ENCODE measurements at places on chromosomes 3 and 15.

GRCh38 chr3:160170409-160171370, 54.5 kb upstream of the C3orf80 start:
- no peak for DNase-seq

- no peak for DNase-seq
Measured at GRCh38 chr3:62832553-62832952, 42.7 kb downstream of the CADPS start.

GRCh38 chr15:93861413-93861812, 369.9 kb upstream of the MCTP2 start:
- DNase-seq, result no peak

GRCh38 chr3:122993124-122993978, 34.2 kb downstream of the SEMA5B start:
- DNase-seq, result no peak

DNA sequence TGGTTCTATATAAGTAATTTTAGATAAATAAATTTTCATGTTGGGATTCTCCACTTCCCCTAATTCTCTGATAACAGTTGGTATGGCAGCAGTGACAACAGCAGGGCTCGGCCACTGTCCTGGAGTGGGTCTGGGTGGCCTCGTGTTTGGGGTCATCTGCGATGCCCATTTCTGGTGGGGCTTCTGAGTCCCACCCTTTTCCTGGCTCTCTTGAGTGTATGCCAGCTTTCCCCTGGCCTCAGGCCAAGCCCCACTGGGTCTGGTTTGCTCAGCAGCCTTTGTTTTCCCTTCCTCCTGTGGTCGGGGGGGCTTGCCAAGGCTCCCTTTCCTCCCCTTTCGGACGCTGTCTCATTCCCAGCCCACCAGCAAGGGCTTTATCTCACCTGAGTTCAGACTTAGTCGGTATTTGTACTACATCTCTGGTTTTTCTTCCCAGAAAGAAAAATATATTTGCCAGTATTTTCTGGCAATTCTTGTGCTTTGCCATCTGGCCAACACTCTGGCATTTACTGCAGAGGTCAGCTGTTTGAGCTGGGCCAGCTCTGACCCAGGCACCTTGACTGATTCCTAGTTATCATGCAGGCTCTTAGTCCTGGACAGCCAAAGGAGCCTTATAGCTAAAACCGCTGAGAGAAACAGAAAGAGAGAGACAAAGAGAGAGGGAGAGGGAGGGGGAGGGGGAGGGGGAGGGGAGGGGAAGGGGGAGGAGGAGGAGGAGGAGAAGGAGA, 35.2 kb downstream of the MYZAP start:
- no peak for DNase-seq

DNA sequence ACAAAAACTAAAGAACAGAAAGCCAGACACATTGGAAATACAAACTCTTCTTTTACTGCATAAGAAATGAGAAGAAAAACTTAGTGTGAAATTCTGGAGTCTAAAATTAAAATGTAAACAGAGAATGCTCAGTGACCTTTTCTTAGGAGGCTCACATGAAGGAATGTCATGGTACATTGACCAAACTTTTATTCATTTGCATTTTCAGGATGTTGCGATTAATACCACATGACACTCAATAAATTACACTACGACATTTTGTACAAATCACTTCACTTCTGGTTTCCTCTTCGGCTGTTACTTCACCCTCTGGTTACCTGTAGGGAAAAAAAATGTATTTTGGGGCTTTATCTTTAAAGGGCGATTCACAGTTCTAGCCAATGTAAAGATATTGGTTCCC, 56.4 kb upstream of the ACTC1 start:
- no peak for DNase-seq

- DNase-seq, result no peak
Measured at GRCh38 chr15:78050441-78050809, 27.1 kb downstream of the TBC1D2B start.

GRCh38 chr3:133962849-133963248, 66.9 kb downstream of the SLCO2A1 start:
- no peak for DNase-seq

GRCh38 chr3:25689226-25689625, 24.5 kb upstream of the TOP2B start:
- DNase-seq, result no peak

DNA sequence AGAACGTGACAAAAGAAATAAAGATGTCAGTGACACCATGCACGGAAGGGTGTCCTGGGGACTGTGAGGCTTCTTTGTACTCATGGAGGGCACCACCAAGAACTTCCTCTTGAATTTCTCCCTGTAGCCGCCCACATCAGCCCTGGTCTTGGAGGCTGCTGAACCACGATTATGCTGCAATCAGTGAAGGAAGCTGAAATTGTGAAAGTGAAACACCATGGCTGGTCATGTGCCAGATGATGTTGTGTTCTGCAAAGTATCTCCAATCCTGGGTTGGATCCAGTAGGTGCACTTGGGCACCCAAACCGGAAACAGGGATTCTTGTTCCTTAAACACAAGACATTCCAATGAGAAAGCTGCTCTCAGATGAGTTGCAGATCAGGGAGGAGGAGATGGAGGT, 104.4 kb upstream of the GOLGA6L6 start:
- no peak for DNase-seq

DNA sequence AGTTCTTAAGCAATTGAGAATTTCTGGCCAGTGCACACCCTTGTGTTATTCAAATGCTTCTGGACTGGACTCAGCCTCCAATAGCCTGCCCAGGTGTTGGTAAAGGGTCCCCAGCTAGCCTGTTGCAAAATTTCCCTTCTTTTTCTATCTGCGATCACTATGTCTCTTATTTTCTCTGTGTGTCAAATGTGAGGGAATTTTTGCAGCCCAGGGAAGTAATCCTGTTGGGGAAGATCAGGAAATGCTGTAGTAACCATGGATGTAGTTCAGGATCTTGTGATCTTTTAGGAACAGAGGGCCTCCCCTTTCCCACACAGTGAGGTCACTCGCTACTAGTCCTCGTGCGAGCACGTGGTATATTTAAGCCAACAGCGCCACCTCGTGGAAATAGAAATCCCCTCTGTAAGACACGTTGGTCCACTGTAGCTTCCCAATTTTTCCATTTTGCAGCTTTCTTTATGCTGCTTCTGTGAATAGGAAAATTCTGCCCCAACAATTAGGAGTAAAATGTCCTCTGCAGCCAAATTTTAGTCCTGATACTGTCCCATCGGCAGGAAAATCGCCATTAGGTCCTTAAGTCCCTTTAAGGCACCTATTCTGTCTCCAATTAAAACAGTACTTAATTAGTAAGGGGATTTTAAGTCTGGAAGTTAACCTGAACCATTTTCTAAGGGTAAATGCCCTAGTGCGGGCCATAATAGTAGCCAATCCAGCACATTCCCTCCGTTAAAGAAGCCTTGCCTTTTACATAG, 4.0 kb upstream of the SMCO1 start:
- peak; percentile 30 for DNase-seq

DNA sequence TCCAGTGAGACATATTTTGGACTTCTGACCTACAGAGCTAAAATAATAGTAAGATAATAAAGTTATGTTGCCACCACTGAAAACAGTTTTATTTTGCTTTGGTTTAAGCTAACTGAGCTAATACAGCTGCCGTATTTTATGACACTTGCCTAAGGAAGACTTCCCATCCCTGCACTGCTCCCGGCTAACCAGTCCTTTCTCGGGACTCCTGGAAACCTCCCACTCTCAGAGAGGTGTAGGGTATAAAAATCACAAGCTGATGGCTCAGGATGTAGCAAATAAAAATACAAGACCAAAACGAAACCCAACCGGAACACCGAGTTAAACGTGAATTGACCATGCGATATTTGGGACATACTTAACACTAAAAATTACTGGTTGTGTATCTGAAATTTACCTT, 448 bp upstream of the KBTBD12 start:
- DNase-seq, result no peak

GRCh38 chr3:119675188-119675874, 1.9 kb downstream of the COX17 start:
- no peak for DNase-seq

- DNase-seq, result no peak
Measured at GRCh38 chr3:2354702-2355101, 256.0 kb downstream of the CNTN4 start.

DNA sequence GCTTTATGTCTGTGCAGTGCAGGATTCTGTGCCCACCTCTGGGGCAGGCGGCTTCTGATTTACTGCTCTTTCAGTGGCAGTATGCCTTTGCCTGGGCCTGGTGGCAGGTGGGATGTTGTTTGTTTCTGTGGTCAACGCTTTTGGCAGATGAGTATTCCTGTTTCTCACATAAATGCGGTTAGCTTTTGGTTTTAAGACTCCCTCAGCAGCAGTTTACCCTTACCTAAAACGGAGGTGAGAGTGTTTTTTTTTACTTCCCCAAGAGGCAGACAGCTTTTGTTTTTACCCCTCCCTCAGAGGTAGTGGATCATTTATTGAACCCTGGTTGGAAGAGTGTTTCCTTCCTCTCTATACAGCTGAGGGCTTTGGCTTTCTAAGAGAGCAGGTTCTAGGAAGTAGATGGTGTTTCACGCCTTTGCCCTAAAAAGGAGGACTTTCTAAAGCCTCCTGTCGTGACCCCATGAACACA, 134.1 kb upstream of the PLSCR5 start:
- no peak for DNase-seq

DNA sequence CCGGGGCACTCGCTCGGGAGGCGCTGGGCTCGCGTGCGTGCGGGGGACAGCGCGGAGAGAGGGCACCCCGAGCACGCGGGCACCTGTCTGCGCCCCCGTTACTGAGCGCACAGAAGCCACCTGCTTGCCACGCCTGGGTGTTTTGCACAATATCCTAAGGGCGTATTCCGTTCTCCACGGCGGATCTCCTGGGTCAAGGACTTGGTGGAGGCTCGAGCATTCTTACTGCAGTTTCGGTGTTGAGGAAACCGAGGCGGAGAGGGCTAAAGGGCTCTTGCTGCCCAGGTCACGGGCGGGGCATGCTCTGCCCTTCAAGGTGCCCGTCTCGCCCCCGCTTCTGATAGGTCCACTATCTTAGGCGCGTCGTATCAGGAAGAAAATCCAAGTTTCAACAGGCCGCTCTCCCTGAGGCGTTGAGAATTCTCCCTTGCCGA, 526 bp downstream of the GPD1L start:
- no peak for DNase-seq

GRCh38 chr15:33395846-33396245, 85.1 kb downstream of the RYR3 start:
- DNase-seq, result no peak

DNA sequence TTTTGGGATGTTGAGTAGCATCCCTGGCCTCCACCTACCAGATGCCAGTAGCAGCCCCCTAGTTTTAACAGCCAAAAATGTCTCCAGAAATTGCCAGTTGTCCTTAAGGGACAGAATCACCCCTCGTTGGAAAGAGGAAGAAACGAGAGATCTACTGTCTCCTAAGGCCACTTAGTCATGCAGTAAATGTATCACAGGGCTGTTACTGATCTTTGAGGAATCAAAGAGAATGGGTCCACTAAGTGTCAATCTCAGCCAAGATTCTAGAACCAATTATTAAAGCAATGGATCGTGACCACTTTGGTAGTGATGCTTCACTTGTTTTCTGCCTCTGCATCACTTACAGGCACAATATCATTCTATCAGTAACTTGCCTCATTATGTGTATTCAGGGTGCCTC, 26.4 kb downstream of the POLG start:
- DNase-seq, result no peak

DNA sequence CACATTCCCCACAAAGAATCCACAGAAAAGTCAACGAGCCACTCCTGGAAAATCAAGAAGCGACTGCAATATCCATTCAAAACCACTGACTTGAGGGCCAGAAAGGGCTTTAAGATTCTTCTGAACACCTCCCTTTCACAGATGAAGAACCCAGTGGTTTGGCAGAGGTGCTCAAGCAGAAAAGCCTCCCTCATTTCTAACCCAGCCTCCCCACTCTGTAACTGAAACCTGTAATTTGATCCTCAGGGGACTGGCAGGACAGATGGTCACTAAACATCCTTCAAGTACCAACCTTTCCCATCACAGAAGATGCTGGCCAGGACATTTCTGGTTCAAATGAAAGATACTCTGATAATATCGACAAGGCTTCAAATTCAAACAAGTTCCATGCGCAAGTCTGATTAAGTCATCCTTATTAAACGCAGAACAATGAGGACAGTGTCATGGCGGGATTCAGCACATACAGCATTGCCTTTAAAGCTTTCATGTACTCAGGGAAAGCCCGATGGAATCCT, 5.5 kb downstream of the SEMA5B start:
- DNase-seq, result no peak

DNA sequence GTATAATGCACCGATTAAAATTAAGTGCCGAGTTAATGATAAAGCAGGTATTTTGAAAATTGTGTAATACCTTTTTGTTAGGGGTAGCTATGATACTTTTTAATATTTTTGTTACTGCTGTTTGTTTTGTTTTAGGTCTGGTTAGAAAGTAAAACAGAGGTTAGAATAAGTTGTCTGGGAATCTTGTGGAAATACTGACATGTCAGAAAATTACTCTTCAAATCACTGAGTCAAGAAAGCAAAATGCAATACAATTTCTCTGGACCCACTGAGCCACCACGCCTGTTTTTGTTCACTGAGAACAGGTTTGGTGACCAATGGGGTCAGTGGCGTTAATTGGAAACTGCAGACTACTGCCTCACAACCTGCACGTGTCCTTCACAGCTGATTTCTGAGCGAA, 601.6 kb downstream of the UNC13C start:
- no peak for DNase-seq

- no peak for DNase-seq
Measured at GRCh38 chr3:38706961-38707360, 57.5 kb upstream of the SCN5A start.

DNA sequence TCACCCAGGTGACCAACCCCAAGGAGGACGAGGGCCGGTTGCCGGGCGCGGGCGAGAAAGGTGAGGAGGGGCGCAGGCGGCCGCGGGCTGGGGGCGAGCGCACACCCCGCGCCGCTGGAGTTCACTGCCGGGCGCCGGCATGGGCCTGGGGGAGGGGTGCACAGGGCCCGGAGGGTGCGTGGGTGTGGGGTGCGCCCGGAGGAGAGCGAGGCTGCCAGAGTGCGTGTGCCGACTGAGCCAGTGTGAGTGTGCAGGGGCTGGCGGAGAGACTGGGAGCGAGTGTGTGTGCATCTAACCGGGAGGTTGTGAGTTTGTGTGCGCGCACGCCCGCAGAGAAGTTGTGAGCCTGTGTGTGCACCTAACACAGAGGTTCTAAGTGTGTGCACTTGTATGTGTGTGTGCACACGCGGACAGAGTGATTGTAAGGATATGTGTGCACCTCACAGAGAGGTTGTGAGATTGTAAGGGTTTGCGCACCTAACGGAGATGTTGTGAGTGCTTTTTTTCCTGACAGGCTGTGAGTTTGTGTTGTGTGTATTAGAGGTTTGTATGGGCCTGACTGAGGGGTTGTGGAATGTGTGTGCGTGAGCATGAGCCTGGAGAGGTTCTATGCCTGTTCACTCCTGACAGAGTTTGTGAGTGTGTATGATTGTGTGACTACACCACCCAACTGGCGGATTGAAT, 681 bp downstream of the CTDSPL start:
- DNase-seq, result no peak

- no peak for DNase-seq
Measured at GRCh38 chr3:101320475-101320874, at the start of gene IMPG2. TSS of gene IMPG2 (minus strand) at chr3:101320575. CDS start at chr3:101320372, 203 bp downstream.

- DNase-seq, result peak; percentile 44
Measured at GRCh38 chr15:40338041-40338657, 2.6 kb downstream of the CCDC9B start.
